ENCODE measurements at places on chromosomes 1 and 21.
A peak's percentile ranks its signal among the peaks of the same experiment; 100 is the strongest.

DNA sequence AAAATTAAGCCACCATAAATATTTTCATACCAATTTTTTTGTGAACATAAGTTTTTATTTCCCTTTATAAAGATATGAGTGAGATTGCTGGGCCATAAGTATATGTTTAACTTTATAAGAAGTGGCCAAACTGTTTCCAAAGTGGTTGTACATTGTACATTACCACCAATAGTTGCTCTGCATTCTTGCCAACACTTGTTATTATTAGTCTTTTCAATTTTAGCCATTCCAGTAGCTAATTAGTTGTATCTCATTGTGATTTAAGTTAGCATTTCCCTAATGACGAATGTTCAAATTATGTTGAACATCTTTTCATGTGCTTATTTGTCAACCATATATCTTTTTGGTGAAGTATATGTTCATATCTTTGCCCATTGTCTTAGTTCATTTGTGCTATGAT lies 64.0 kb upstream of the DNAH14 start:
- no peak for DNase-seq

DNA sequence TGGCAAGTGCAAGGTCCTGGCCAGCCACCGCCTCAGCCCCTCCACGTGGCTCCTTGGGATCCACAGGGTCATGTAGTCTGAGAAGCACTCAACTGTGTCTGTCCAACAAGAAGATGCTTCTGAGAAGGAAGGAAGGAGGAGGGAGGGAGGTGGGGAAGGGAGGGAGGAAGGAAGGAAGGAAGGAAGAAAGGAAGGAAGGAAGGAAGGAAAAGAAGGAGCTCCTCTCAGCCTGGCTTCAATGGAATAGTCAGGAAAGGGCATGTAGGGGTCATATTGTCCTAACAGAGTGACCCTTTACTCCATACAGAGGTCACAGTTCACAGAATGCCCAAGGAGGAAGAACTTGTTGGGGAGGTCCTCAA lies 42.5 kb upstream of the TARDBP start:
- no peak for DNase-seq

DNA sequence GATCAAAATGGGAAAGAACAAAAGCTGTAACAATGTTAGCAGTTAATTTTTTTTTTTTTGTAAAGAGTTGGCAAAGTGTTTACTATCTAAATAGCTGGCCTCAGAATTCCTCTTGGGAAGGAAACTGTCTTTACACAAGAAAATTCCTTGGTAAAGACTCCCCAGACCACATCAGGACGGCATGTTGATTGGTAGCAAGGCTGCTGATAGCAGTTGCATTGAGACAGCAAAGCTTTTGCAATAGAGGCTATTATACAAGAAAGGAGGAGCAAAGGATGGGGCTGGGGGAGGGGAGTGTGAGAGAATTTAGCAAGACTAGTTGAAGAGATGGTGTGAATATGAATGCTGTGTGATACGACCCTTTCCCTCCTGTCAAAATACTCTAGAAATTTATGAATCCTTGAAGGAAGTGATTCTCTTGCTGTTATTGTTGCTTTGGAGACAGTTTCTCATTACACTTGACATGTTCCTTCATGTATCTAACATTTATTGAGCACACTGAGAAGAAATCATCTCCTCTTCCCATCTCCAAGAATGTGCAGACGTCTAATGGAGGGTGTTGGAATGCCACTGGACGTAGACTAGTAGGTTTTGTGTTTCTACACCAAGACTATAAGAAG lies 355.6 kb downstream of the SIPA1L2 start:
- DNase-seq, result no peak

GRCh38 chr1:40039245-40039756 lies 1.2 kb upstream of the CAP1 start:
- peak; percentile 75 for DNase-seq

Data from dermis blood vessel endothelial cell (primary cell).